ENCODE measurements at places on chromosomes 11 and 22.

DNA sequence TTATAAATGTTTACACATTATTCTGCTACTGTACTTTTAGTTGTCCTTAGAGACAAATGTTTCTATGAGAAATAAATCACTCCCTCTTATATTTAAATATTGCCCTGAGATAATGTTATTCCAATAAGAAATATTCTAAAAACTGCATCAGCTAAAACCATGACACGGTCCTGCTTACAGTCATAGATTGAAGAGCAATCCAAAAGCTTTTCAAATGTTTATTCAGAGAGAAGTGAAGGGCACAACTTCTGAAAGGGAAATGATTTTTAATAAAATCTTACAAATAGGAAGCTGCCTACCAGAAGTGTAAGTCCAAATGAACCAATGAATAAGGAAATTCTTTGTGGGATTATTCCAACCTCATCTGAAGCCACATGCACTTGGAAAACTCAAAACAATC is 49.2 kb downstream of the STK33 start:
- no peak for DNase-seq

- no peak for DNase-seq
These were observed 131.8 kb downstream of the UVRAG start for GRCh38 chr11:75946531-75947530.

DNA sequence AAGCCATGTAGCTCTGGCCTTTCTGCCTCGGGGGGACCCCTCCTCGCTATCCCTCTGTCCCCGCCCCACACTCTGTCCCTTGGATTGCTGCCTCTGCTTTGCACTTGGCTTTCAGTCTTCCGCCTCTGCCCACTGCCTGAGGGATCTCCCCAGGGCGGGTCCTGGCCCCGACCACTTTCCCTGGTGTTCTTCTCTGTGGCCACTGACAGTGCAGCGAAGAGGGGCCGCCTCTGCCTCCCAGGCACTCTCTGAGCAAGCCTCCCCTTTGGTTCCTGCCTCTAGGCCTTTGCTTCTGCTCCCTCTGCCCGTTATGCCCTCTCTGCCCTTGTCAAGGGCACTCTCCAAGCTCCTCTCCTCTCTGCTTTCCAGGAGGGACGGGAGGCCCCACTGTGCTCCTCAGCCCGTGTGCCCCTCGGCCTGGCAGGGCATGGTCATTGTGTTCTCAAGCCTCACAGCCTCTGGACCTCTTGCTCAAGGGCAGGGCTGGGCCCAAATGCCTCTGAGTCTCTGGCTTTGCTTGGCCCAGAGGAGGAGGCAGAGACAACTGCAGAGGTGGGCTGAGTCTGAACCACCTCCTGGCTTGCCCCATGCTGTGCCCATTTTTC is 5.5 kb upstream of the MPPED1 start:
- no peak for DNase-seq

DNA sequence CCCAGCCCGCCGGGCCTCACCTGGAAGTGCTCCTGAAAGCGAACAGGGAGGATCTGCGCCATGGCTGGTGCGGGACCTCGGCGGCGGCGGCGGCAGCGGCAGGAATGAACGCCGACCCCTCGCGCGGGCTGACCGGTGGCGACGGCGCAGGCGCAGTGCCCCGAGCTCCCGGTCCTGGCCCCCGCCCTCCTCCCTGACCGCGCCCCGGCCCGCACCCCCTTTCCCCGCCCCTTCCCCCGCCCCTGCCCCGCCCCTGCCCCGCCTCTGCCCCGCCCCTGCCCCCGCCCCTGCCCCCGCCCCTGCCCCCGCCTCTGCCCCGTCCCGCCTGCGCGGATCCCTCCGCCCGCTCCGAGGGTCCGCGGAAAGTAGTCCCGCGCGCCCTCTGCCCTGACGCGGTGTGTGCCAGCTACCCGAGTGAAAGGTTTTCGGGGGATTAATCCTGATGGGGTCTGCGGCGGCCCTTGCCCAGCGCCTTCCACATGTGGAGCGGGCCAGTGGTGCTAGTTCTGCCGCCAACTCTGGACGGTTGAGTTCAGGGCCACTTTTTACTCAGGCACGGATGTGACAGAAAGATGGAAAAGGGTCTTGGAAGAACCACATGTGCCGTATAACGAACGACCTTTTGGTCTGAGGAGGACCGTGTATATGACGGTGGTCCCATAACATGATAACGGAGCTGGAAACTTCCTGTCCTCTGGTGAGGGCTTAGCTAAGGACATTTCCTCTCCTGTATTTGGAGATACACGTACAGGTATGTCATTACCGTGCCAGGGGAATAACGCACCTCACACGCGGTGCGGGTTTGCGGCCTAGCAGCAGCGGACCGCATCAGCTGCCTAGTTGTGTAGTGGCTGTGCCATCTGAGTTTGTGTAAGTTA is at the start of gene CLTCL1:
TSS of gene CLTCL1 (minus strand) at position 140 of the 878 bp plus-strand sequence. CDS start at position 62, 78 bp downstream.
- peak; percentile 39 for DNase-seq

DNA sequence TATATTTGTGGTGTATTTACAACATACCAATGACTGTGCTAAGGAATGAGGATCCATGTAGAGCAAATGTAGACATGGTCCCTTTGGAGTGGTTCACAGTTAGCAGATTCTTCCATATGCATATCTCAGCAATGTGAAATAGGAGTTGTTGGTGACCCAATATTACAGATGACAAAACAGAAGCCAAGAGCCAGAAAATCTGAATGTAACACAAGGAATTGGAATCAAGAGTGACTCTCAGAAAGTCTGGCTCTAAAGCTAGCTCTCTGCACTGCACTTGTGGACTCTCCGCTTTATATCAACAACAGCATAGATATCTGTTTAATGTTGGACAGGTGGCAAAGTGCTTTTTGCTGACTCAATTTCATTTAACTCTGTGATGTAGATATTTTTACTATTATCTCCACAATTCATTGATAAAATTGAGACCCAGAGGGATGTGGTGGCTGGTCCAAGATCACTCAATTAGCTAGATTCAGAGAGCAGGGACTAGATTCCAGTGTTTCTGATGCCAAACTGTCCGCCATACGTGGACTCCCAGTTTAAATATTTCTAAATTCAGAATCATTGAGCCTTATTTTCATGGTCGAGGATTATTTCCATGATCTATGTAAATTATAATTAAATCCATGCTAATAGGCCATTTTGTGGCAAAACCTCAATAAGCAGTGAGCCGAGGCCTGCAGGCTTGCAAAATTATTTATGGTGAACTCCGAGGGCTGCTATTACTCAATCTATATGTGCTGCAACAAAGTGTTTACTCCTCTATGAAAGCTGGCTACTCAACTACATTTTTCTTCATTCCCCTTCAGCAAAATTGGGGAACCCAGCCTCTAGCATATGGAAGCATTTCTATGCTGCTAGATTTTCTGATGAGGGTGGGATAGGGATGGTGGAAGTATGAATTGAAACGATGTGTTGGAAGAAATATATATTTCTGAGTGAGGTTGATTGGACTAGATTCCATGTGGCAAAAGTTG is 21.1 kb upstream of the TENM4 start:
- DNase-seq = no peak

DNA sequence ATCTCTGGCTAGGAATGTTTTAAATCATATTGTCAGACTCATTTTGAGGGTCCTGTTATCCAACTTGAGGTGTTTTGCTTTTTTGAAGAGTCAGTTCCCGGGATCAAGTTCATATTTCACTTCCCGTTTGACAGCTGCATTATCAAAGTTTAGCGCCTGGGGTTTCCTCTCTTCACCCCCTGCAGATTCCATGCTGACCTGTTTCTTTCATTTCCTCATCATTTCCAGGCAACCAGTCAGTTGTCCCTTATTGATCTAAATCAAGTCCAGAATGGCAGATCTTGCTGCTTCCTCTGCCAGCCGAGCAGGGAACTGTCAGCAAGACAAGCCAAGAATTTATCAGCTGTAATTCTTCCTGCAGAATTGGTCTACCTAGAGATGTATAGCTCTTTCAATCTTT is 197.6 kb upstream of the SYN3 start:
- DNase-seq = no peak

- DNase-seq = no peak
These were observed 33.7 kb downstream of the PICALM start for GRCh38 chr11:86035164-86035563.

DNA sequence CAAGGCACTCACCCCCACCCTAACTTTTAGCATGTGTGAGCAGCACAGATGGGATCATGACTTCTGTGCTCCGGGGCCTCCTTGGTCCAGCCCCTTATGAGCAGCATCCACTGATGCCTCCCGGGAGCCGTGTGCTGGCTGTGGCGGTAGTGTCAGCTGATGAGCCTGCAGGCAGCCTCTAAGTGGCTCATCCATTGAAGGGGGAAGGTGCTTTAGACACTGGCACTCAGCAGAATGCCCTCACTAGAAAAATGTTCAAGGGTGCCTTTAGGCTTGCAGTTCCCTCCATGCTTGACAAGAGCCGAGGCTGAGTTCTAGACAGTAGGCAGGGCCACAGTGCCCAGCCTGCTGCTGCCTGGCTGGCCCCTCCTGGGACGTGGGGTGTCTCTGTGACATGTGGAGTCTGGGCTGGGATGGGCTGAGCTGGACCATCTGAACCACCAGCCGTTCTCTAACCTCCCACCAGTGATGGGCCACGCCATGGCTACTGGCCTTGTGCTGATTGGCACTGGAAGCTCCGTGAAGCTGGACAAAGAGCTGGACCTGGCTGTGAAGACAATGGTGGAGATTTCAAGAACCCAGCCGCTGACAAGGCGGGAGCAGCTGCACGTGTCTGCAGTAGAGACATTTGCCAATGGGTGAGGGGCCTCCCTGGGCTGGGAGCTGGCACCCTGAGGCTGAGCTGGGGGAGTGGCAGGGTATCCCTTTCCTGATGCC is 5.8 kb downstream of the TTC38 start:
- DNase-seq = no peak

- DNase-seq = no peak
These were observed at the start of gene THY1 for GRCh38 chr11:119422809-119423508. TSS of gene THY1 (minus strand) at chr11:119423172. CDS start at chr11:119420905, 2,267 bp downstream.

DNA sequence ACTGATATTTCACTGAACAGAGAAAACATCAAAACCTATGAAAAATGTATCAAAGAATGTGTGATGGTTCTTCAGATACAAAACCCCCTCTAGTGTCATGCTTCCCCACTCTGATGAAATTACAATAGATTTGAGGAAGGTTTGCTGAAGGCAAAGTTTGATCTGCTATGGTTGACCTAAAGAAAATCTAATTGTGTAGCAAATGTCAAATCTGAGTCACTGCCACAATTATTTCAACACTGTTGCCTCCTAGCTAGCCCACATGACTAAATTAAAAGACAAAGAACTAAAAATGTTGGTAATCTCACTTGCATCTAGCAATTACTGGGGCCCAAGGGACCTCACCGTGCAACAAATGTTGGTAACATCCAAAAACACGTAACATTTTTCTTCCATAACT is 728.0 kb downstream of the DLG2 start:
- no peak for DNase-seq

DNA sequence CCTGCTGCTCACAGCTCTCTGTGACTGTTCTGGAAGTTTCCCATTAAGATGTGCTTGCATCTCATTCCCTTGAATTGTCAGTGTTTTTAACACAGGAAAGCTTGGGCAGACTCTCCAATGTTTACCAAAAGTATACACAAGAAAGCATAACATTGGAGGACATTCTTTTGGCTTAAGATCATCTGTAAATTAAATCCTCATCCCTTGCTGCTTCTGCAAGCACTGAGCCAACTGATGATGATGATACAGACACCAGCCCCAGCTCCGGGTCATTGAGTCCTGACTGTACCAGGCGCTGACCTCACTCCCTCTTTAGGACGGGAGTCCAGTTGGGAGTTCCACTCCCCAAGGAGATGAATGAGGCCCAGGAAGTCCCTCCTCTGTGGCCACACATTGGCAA is 23.8 kb downstream of the CD82 start:
- no peak for DNase-seq

GRCh38 chr11:94450048-94450447 is 43.6 kb downstream of the MRE11 start:
- DNase-seq = no peak

All from activated CD4-positive, alpha-beta T cell treated with anti-CD3 and anti-CD28 coated beads, Interleukin-2, amount 50 U/mL, for 4 hours (primary cell).